Fibroblast of skin of left biceps (primary cell): ENCODE measurements at places on chromosomes 7 and 10.

DNA sequence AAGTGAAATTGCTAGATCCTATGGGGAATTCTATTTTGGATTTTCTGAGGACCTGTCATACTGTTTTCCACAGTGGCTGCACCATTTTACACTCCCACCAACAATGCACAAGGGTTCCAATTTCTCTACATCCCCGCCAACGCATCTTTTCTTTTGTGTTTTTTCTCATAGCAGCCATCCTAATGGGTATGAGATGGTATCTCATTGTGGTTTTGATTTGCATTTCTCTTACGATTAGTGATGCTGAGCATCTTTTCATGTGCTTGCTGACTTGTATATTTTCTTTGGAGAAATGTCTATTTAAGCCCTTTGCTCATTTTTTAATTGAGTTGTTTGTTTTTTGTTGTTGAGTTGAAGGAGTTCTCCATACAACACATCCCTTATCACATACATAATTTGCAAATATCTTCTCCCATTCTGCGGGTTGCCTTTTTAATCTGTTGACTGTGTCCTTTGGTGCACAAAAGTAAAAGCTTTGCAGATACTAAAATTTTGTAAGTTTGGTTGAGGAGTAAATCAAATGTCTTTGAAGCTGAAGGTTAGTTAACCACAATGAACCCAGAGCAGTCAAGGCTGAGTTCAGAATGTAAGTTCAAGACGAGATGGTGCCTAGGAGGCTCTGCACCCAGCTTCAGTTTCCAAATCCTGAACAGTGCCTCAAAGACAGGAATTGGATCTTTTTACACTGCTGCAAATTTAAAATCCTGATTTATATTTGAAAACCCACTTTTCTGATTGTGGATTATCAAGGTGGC, 195.4 kb downstream of the COBL start:
- DNase-seq, result no peak

GRCh38 chr7:118792682-118793081, 568.2 kb downstream of the ANKRD7 start:
- no peak for DNase-seq

DNA sequence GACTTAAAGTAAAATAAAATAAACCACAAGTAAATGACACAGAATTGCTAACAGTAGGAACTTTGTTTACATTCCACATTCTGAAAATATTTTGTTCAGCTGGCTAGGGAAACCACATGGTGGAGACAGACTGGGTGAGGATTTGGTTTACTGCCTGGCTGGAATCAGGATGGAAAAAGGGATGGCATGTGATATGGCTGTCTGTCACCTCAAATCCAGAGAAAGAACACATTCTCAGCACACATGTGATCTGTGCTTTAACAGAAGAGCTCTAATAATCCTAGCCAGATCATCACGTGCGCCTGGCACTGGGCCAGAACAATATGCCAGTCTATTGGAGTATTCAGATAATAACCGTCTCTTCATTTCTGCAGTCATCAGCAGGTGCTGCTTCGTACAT, 90.9 kb upstream of the PIP4K2A start:
- no peak for DNase-seq

- DNase-seq, result no peak
Measured at GRCh38 chr10:96366508-96366907, 7.7 kb upstream of the OPALIN start.

DNA sequence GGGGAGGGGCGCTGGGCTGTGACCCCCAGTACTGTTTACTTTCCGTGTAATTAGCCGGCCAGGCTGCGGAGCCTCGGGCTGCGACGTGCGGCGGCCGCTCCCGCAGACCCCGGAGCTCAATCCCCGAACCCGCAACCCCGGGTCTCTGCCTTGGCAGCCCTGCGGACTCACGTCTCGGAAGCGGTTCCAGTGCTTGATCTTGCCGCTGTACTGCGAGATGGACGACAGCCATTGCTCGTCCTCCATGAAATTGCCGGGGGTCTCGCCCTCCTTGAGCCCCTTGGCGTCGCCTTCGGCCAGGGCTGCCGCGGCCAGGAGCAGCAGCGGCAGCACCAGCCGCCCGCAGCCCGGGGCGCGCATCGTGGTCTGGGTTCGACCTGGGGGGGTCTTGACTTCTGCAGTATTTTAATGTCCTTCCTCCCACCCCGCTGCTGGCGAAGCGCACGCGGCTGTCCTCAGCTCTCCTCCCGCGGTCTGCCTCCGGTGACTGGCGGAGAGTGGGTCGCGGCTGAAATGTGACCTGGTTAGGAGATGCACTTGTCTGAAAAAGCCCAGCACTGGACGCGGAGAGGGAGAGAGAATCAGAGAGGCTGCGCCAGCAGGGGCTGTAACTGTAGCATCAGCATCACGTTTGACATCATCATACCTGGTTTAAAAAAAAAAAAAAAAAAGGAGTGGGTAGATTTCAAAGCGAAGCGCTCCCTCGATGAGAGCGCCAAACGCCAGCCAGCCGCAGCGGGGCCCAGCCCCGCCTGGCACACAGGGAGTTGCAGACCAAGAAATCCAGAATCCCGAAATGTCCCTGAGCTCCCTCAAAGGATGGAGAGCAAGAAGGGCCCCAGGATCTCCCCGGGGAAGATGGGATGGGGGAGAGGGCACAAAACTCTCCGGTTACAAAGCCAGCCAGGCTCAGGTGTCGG, at the start of gene SPOCK2:
SPOCK2 (minus strand) TSS at position 583 of the 920 bp plus-strand sequence; CDS start at position 360, 223 bp downstream.
- no peak for DNase-seq

DNA sequence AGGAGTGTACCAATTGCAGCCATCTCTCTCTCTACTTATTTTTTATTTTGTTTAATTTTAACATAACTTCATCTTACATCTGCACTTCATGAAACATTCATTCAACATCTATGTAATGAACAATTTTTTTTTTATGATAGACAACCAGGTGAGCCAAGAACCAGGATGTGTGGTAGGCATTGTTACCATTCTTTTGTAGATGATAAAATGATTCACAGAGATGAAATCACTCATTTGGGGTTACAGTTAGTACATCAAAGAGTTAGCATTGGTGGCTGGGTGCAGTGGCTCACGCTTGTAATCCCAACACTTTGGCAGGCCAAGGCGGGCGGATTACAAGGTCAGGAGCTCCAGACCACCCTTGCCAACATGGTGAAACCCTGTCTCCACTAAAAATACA, 127.8 kb downstream of the HDAC9 start:
- no peak for DNase-seq

GRCh38 chr7:158623241-158623640, 35.6 kb upstream of the PTPRN2 start:
- DNase-seq, result no peak

- no peak for DNase-seq
Measured at GRCh38 chr7:111678986-111679385, 116.7 kb upstream of the IMMP2L start.

DNA sequence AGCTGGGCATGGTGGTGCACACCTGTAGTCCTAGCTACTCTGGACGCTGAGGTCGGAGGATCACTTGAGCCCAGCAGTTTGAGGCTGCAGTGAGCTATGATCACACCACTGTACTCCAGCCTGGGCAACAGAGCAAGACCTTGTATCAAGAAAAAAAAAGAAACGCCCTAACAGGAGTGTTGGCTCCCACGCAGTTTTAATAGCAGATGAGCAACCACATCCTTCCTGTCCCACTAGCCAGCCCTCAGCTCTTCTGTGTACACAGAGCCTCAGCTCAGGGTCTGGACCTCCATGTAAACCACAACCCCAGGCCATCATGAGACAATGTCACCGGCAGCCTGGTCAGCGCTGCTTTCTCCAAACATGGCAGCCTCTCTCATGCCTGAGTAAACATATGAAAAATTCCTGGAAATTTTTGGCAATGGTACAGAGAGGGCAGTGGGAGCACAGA, 108.2 kb downstream of the PIP4K2A start:
- no peak for DNase-seq

GRCh38 chr10:28467615-28468014, 65.3 kb upstream of the WAC start:
- no peak for DNase-seq

DNA sequence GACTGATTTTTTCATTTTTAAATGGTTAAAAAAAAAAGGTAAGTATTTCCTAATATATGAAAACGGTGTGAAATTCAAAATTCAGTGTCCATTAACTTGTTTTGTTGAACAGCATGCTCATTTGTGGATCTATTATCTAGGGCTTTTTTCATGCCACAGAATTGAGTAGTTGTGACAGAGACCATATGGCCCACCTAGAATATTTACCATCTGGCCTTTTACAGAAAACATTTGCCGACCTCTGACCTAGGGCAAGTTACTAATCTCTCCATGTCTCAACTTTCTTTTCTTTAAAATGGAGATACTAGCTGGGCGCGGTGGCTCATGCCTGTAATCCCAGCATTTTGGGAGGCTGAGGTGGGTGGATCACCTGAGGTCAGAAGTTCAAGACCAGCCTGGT, 41.3 kb downstream of the GRK5 start:
- no peak for DNase-seq

- DNase-seq, result no peak
Measured at GRCh38 chr10:96758423-96758822, 38.1 kb upstream of the PIK3AP1 start.

- DNase-seq, result peak; percentile 82
Measured at GRCh38 chr10:63554657-63555056, 33.5 kb downstream of the REEP3 start.

GRCh38 chr10:119302591-119303253, 95.4 kb downstream of the GRK5 start:
- DNase-seq, result no peak

DNA sequence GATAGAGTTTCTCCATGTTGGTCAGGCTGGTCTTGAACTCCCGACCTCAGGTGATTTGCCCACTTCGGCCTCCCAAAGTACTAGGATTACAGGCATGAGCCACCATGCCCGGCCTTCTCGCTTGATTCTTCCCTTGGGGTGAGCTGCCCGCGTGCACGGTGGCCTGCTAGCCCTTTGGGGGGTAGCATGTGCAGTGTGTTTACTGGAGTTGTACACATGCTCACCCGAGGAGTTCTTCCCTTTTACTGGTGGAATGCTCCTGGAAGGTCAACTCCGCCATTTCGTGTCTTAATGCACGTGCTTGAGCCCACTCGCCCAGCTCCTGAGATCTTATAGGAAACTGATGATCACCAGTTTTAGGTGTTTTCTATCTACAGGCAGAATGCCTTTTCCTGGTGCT, 17.0 kb upstream of the ADAMTS14 start:
- DNase-seq, result no peak

- no peak for DNase-seq
Measured at GRCh38 chr10:109929501-109930219, 6.3 kb upstream of the XPNPEP1 start.

DNA sequence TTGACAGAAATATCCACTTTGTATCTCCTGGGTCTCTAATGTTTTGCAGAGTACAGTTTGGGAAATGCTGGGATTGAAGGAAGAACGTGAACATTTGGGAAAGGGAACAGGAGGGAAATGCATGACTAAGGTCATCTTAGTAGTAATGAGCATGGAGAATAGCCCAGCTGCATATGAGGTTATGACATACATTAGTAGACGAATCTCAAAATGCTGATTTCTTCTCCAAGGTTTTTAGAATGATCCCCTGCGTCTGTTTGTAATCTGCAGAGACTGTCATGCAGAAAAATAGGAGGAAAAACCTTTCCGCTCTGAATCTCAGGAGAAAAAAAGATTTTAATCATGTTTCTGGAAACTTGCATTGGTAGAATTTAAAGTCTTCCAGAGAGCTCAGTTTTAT, 133.6 kb downstream of the PPP1R9A start:
- no peak for DNase-seq

- no peak for DNase-seq
Measured at GRCh38 chr10:97546456-97547270, 25.9 kb upstream of the ANKRD2 start.

GRCh38 chr7:74443543-74444247, 10.0 kb upstream of the GTF2IRD1 start:
- no peak for DNase-seq

- no peak for DNase-seq
Measured at GRCh38 chr7:16587790-16588189, 57.8 kb downstream of the ANKMY2 start.

DNA sequence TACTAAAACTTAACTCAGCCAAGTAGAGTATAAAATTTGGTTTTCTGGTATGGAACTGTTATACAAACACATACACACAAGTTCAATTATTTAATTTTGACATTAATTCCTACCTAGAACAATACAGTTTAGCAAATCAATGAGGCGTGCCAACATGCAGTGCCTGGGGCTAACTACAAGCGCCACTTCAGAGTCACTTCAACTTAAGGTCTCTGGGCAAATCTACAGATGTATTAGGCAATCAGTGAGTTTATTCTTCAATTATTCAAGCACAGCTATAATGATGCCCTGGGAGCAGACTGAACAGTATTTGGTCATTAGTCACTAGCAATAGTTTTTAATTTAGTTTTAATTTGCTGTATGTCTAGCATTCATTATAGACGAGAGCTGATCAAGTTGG, 51.6 kb downstream of the HIBADH start:
- DNase-seq, result no peak

GRCh38 chr7:34067005-34067778, 161.9 kb downstream of the BMPER start:
- no peak for DNase-seq

- DNase-seq, result no peak
Measured at GRCh38 chr7:117045927-117046710, 92.8 kb downstream of the ST7 start.

GRCh38 chr7:65923316-65923715, 50.4 kb downstream of the VKORC1L1 start:
- DNase-seq, result no peak

DNA sequence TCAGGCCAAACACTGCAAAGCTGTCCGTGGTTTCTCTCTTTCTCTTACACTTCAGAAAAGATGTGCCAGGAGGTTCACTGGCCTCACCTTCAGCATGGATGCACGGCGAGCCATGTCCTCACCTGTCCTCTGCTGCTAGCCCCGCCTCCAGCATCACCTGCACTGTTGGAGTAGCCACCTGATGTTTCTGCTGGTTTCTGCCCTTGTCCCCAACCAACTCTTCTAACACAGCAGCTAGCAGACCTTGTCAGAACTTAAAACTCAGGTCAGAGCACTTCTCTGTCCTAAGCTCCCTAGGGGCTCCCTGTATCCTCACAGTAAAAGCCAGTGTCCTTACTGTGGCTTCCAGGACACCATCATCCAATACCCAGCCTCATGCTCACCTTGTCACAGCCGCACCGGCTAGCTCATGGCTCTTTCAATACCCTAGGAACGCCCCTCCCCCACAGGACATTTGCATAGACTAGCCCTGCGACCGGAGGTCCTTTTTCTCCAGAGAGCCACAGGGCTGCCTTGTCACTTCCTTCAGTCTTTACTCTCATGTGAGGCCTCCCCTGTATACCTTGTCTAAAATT, 15.2 kb downstream of the PALD1 start:
- DNase-seq, result no peak

GRCh38 chr10:109893386-109893785, 29.9 kb downstream of the XPNPEP1 start:
- no peak for DNase-seq

DNA sequence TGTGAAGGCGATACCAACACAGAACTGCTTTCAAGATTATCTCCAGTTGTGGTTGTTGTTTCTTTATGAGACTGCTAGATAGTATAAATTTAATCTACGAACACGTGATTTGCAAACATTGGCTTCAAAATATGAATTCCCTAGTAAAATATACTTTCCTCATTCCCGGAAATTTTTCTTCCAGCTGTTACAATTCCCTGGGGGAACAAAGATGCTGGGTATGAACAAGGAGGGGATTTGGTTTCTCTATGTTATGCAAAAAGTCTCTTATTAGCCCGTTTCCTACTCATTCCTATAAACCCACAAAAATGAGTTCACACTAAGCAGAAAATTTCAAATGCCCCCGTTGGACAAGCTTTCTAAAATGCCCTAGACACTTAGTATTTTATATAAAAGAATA, 928.3 kb downstream of the CNTNAP2 start:
- no peak for DNase-seq

- no peak for DNase-seq
Measured at GRCh38 chr10:114379631-114380041, 24.7 kb downstream of the AFAP1L2 start.

GRCh38 chr10:113274176-113274829, 278.6 kb upstream of the HABP2 start:
- DNase-seq, result peak; percentile 55
